ENCODE measurements at places on chromosomes 6 and 20.
A peak's percentile ranks its signal among the peaks of the same experiment; 100 is the strongest.

DNA sequence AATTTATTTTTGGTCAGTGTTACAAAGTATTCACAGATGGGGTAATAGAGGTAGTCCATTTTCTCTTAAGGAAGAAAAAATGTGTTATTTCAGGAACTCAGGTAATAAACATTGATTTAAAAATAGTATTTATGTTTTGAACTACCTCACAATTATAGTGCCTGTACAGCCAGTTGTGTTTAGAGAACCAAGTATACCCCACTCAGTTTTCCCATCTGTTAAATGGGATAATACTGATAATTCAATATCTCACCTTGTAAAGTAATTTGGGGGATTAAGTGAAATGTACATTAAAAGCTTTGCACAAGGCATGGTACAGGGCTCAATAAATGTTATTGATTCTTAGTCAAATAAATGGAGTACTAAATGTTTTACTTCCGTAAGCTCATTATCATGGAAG is 4.7 kb downstream of the ZNF451 start:
- DNase-seq: no peak

- DNase-seq: peak; percentile 83
Measured at GRCh38 chr6:135183002-135183531, 2.0 kb downstream of the MYB start.

DNA sequence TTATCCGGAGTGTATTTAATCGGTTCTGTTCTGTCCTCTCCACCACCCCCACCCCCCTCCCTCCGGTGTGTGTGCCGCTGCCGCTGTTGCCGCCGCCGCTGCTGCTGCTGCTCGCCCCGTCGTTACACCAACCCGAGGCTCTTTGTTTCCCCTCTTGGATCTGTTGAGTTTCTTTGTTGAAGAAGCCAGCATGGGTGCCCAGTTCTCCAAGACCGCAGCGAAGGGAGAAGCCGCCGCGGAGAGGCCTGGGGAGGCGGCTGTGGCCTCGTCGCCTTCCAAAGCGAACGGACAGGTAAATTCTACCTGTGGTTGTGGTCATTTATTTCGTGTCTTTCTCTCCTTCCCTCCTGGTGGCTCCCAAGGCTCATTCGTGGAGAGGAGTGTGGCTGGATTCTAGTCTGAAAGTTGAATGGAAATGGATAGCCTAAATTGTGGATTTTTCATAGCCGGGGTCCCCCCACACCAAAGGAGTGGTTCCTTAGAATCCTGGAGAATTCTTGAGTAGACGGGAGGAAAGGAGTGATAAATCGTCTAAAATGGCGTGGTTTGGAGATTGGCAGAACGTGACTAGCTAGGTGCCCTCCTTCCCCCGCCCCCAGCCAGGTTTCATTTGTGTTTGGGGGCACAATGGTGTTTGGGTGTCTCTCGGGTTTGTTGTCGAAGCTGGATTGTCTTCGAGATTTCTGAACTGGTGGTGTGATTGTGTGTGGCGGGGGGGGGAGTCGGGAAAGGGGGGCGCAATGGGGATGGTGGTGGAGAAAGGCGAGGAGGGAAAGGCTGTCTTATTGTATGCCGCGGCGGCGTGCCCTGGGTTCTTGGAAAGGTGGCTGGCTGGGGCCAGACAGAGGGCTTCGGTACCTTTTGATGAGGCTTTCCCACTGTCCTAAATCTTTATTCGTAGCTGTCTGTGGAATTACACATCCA is 673 bp downstream of the MARCKS start:
- no peak for DNase-seq

GRCh38 chr20:10954908-10955580 is 281.2 kb upstream of the JAG1 start:
- no peak for DNase-seq

DNA sequence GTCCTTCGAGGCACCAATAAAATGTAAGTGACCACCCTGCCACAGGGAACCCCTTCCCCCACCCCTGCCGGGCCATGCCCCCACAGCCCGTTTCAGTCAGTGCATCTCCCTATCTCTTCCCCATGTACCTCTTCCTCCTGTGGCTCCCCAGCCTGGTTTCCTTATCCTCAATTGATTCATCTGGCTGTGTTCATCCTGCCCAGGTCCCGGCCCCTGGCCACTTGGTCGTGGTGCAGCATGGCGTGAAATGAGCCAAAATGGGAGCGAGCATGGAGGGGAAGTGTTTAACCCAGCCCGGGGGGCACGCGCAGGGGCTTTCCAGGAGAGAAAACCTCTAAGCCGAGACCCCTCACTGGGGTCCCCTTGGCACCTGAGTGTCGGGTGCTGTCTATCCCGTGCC is 35.9 kb downstream of the HM13 start:
- no peak for DNase-seq

DNA sequence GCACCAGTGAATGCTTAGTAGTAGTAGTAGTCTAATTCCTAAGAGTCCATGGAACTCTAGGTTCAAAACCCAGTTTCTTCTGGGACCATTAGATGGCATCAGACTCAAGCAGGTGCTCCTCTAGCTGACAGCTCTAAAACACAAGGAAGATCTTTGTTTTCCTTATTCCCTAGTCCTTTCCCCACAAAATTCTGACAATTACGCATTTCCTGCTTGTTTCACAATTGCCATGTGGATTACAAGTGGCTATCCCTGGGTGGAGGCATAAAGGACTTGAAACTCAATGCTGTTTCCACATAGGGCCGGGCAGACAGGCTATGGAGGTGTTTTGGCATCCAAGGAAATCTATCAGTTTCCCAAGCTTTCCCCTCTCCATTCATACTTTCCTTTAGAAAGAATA is 9.2 kb upstream of the HLA-DOB start:
- no peak for DNase-seq

GRCh38 chr6:33203443-33204164 is 851 bp upstream of the HSD17B8 start:
- no peak for DNase-seq

- DNase-seq: no peak
Measured at GRCh38 chr20:10978713-10979112, 304.9 kb upstream of the JAG1 start.

DNA sequence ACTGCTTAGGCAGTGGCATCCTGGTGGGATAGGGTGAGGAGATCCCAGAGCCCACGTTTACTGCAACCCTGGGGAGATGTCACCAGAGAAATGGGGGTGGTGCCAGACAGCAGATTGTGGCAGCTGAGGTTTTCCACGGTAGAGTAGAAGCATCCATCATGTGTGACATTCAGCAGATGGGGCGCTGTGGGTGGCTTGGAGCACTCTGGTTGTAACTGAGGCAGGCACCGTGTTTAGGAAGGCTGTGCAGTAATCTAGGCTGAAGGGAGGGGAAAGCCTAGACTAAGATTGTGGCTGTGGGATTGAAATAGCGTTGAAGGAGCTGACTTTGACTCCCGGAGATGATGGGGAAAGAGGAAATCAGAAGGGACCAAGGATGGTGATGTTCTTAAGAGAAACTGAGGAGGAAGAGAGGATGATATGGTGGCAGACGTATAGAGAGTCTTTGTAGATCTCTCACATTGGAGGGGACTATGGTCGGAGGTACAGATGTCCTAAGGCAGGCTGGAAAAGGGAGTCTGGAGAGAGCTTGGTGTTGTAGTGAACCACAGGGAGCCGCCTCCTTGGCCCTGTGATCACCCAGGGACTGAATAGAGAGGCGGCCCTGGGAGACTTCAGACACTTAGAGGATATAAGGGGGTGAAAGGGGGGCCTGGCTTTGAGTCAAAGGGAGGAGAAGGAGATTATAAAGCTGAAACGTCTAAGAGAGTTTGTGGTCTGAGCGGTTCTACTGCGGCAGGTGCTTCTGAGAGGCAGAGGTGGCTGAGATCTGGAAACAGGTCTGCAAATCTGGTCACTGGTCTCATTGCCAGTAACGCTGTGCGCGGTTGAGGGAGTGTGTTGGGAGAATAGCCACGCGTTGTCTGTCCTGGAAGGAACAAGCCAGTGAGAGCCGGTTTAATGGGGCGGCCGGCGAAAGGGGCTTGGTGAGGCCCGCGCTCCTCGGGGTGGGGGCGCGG is 792 bp upstream of the MICA start:
- peak; percentile 20 for DNase-seq

DNA sequence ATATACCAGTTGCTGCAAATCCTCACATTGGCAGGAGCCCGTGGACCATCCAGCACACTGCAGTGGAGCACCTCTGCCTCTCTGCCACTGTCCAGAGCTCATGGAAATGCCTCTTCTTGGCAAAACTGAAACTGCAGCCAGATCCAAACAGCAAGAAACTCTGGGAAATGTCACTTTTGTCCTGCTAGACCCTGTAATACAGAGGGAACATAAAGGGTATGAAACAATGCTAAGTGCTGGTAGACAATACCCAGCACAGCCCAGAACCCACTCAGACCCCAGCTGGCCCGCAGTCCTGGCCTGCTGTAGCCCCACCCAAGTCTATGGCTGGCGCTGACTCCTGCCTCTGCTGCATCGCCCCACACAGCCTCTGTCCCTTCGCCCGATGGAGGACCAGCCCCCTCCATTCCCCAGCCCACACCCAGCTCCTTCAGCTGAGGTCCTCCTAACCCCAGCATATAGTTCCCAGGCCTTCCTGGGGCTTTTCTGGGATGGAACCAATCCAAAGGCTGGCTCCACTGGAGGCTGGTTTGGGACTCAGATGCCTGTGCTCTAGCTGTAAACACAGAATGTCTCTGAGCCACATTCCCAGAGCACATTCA is 242.5 kb downstream of the LRFN2 start:
- no peak for DNase-seq

DNA sequence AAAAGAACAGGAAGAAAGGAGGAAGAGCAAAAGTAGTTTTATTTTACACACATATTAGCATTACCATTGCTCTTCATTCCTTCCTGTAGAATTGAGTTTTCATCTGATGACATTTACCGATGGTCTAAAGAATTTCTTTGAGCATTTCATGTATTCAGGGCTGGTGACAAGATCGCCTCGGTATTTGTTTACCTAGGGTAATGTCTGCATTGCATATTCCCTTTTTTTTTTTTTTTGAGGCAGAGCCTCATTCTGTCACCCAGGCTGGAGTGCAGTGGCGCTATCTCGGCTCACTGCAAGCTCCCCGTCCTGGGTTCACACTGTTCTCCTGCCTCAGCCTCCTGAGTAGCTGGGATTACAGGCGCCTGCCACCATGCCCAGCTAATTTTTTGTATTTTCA is 19.3 kb downstream of the RAB22A start:
- no peak for DNase-seq

DNA sequence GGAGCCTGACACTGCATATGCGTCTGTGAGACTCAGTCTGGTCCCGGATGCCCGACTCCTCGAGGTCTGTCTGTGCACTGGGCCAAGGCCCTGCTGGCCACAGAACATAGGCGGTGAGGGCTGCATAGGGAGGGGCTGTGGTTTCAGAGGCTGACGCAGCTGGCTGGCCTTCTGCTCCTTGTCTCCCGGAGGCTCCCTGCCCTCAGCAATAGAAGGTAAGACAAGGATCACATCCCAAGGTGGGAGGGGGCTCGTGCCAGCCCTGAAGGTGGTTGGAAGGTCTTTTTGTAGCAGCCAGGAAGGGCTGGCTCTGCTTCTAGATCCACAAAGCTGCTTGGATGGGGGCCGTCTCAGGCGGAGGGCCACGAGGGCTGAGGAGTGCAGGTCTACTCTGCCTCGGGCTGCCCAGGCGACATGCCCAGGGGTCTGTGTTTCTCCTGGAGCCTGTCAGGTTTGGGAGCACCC is 239.8 kb upstream of the SULF2 start:
- DNase-seq: no peak

- DNase-seq: no peak
Measured at GRCh38 chr6:90314514-90314913, 17.9 kb upstream of the BACH2 start.

DNA sequence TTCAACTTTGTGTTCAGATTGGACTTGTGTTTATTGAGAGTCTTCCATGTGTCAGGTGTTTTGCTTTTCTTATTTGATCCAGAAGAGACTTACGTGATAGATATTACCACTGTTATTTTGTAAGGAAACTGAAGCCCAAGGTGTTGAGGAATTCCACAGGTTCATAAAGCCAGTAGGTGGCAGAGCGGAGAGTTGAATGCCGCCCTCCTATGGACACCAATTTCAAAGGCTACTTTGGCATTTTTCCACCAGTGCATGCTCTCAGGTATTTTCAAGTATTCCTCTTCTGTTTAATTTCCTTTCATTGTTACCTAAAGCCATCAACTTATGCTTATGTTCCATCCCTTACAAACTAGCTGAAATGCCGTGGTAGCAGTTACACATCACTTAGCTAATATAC is 14.0 kb upstream of the COL10A1 start:
- no peak for DNase-seq

DNA sequence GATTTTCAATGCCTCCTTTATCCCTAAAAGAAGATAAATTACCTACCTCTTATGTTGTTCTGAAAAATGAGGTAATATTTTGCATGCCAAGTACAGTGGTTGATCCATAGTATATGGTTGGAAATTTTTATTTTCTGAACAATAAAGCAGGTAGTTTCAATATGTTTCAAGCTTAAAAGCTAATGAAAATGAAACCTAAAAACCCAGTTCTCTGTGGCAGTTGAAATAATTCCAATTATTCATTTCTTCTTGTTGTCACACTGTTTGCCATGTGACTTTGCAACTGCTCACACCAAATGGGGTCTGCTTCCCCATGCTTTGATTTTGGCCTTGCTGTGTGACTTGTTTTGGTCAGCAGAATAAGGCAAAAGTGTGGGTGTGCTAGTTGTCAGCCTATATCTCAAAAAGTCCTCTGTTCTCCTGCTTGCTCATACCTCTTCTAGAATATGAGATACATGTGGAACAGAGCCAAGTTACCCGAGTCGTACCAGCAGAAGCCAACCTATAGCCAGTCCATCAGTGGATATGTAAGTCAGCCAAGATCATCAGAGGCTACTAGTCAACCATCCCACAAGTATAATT is 197.2 kb upstream of the THEMIS start:
- no peak for DNase-seq

- DNase-seq: no peak
Measured at GRCh38 chr20:24676978-24677370, 207.5 kb downstream of the SYNDIG1 start.

- DNase-seq: no peak
Measured at GRCh38 chr20:8449123-8449522, 317.1 kb downstream of the PLCB1 start.

- no peak for DNase-seq
Measured at GRCh38 chr6:22361576-22361975, 64.7 kb upstream of the PRL start.

GRCh38 chr6:112335736-112336135 is 11.4 kb upstream of the RFPL4B start:
- no peak for DNase-seq

DNA sequence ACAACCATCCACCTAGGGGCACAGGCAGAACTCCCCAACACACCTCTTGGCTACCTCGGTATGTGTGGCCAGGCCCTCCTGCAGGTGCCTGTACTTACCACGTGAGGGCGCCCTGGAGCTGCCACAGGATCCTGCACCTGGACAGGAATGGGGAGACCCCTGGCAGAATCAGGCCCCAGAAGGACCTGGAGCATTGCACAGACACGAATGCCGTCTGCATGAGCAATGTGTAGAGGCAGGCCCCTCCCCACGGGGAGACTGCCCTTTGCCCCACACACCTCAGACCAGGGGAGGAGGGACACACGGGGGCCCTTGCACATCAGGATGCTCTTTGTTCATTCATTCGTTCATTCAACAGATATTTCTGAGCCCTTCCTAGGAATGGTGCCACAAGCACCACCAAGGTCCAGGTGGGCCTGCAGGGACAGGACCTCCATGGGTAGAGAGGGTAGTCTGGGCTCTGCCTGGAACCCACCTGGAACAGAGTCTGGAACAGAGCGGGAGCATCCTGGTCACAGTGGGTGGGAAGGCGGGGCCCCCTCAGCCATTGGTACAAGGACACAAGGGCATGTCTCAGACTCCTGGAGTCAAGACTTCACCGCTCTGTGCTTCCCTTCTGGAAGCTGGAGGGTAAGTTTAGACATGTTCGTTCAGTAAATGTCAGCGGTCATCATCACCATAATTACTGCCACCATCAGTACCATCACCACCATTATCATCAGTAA is 32.3 kb downstream of the YTHDF1 start:
- peak; percentile 54 for DNase-seq

GRCh38 chr6:31190488-31190887 is 20.0 kb upstream of the POU5F1 start:
- DNase-seq: no peak
